ENCODE measurements at places on chromosomes 2 and 18. TPM values are rescaled to one million over a fixed set of nuclear protein-coding genes. Genes with fewer than 3 reads are reported as not detected.

The REG3A gene
- total RNA-seq = not detected

The SERPINE2 gene
- 49.4 TPM for total RNA-seq

The ANKRD23 gene
- 27.7 TPM for total RNA-seq

The NT5C1B gene
- total RNA-seq = not detected

The TEKT4 gene
- total RNA-seq = 0.37 TPM

The SERPINB4 gene
- total RNA-seq = not detected

The CNDP1 gene
- total RNA-seq = not detected

The SLC14A1 gene
- 5.2 TPM for total RNA-seq

The OTOS gene
- total RNA-seq = not detected

The HOXD9 gene
- total RNA-seq = not detected

The GULP1 gene
- 11.0 TPM for total RNA-seq

The POU3F3 gene
- 0.76 TPM for total RNA-seq

The TLX2 gene
- total RNA-seq = not detected

The ZC3H6 gene
- 24.6 TPM for total RNA-seq

The APOB gene
- 36.7 TPM for total RNA-seq

The ERBB4 gene
- total RNA-seq = 29.2 TPM

The SPP2 gene
- total RNA-seq = not detected

The AQP12B gene
- not detected for total RNA-seq

The ZAP70 gene
- total RNA-seq = 1.2 TPM

The BOLL gene
- not detected for total RNA-seq

The CAMKMT gene
- 5.4 TPM for total RNA-seq

The RAD51AP2 gene
- 0.25 TPM for total RNA-seq

The ARHGAP28 gene
- total RNA-seq = 3.2 TPM

The C2orf78 gene
- not detected for total RNA-seq

The EPB41L3 gene
- 17.2 TPM for total RNA-seq

The LHCGR gene
- not detected for total RNA-seq

The HOXD12 gene
- not detected for total RNA-seq

The DRC1 gene
- not detected for total RNA-seq

The PROC gene
- total RNA-seq = not detected

The EGR4 gene
- total RNA-seq = not detected

The RFX8 gene
- total RNA-seq = 0.50 TPM

The ITGA4 gene
- 1.1 TPM for total RNA-seq

The TBR1 gene
- not detected for total RNA-seq

The ABCB11 gene
- 0.26 TPM for total RNA-seq

The DBI gene
- total RNA-seq = 216 TPM

The SFTPB gene
- total RNA-seq = not detected

The NLRC4 gene
- 1.7 TPM for total RNA-seq

The STAT4 gene
- 7.0 TPM for total RNA-seq

The IL1RN gene
- 0.45 TPM for total RNA-seq

The SLC4A5 gene
- 1.1 TPM for total RNA-seq

The HOXD8 gene
- total RNA-seq = 0.39 TPM

The PROM2 gene
- total RNA-seq = 0.66 TPM

The ALPG gene
- not detected for total RNA-seq

The SULT1C2 gene
- total RNA-seq = 0.96 TPM

The UGT1A3 gene
- total RNA-seq = not detected

The MAL gene
- 8.4 TPM for total RNA-seq

The SEH1L gene
- total RNA-seq = 25.0 TPM

The TUBA4B gene
- not detected for total RNA-seq
